Head of caudate nucleus (tissue), 42 donors: ENCODE measurements at places on chromosomes 6 and 20.

- DNase-seq, result no peak
These were observed 50.7 kb upstream of the INSM1 start for GRCh38 chr20:20317195-20317594.

DNA sequence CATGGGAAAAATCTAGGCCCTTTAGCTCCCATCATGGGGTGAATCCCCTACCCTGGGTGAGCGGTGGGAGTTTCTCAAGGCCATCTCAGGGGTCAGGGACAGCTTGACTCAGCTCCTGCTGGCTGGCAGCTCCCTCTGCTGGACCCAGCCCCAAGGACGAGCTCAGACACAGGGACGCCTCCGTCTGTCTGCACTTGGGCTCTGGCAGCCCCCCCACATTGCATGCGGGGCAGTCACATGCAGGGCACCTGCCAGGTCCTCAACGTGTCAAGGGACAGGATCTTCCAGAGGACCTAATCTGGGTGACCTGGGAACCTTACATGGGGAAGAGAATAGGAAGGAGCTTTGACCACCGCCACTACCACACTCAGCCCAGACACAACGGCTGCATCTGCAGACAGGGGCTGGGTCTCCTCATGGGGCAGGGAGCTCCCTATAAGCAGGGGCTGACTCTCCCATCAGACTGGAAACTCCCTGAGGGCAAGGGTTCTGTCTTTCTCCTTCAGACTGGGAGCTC lies 173.4 kb downstream of the MRPL14 start:
- DNase-seq, result peak; percentile 12

- no peak for DNase-seq
These were observed 24.0 kb upstream of the ARMH2 start for GRCh38 chr6:24822696-24823095.

GRCh38 chr6:168315596-168315995 lies 4.0 kb downstream of the DACT2 start:
- DNase-seq, result no peak

DNA sequence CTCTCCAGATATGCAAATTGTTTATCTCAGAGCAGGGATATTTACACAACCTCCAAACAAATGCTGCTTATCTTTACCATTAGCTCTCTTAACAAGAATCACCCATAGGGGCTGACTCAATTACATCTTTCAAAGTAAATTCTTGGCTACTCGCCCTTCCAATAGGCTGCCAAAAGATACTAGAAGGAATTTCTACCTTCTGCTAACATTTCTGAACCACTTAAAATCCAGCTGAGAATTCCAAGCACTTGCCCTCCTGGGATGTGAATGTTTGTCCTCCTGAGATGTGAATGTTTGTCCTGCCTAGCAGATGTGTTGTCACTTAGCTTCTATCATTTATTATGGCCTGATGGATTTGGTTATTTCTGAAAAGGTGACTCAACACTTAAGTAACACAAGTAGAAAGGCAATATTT lies 388.0 kb downstream of the GJA1 start:
- no peak for DNase-seq

GRCh38 chr6:39190545-39191235 lies 38.6 kb downstream of the KCNK5 start:
- DNase-seq, result no peak

- DNase-seq, result no peak
These were observed 533 bp downstream of the OSTM1 start for GRCh38 chr6:108074057-108074358.

- DNase-seq, result no peak
These were observed 21.2 kb upstream of the CCDC167 start for GRCh38 chr6:37520926-37521325.

DNA sequence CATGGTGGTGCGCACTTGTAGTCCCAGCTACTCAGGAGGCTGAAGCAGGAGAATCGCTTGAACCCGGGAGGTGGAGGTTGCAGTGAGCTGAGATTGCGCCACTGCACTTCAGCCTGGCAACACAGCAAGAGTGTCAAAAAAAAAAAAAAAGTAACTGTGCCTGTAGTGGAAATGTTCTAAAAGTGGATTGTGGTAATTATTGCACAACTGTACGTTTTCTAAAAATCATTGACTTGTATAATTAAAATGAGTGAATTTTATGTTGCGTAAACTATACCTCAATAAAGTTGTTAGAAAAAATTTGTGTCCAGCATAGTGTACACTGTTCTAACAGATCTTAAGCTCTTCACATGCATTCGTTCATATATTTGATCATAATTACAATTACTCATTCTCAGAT lies 5.5 kb downstream of the SEC23B start:
- no peak for DNase-seq

- no peak for DNase-seq
These were observed 25.9 kb upstream of the PTCHD4 start for GRCh38 chr6:48136856-48137255.

DNA sequence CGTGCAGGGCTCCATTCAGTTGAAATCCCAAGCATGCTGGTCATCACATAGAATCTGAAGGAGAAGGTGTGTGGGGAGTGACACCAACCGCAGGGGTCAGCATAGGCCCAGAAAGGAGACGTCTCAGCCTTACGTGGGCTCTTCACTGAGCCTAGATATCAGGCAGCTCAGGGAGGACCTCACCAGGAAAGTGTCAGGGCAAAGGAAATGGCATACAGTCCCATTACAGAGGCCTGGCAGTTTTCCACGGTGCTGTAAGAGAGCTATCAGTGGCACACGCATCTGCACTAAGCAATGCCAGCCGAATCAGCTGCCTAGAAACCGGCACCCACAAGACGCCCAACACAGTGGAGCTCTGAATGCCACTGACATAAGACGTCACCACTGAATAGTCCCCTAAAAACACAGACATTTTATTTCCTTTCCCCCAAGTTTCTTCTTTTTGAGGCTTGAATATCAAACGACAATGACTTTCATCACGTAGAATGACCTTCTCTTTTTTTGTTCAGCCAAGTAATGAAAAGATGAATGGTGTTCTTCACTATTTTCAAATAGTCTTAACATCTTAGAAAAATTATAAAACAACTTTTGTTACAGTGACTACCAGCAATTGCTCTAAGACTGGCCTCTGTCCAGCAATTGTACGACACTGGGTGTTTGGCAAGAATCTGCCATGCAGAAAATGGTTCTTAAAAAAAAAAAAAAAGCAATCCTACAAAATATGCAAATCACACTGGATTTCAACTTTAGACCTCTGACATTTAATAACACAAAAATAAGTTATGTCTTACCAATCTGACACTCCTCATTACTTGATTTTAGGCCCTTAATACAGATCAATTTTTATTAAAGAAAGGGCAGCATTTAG lies 88.9 kb upstream of the FOXQ1 start:
- peak; percentile 78 for DNase-seq

DNA sequence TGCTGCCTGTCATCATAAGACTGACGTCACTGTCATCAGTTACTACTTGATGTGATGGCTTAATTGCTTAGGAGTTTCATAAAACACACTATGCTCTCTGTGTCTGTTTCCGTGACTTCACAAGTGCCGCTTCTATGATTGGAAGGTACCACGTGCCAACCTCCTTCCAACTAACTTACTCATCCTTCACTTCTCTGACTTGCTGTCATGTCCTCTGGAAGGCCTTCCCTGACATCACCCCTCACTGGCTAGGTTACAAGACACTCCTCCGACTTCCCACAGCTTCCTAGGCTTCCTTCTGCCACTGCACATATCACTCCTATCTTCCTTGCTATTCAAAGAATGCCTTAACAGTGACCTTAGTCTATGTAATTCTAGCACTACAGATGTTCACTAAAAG lies 20.4 kb downstream of the SERINC3 start:
- no peak for DNase-seq

- no peak for DNase-seq
These were observed 4.3 kb downstream of the KCNQ5 start for GRCh38 chr6:72626126-72626525.
